Renal cortical epithelial cell (primary cell): ENCODE measurements at places on chromosomes 2 and 18.

DNA sequence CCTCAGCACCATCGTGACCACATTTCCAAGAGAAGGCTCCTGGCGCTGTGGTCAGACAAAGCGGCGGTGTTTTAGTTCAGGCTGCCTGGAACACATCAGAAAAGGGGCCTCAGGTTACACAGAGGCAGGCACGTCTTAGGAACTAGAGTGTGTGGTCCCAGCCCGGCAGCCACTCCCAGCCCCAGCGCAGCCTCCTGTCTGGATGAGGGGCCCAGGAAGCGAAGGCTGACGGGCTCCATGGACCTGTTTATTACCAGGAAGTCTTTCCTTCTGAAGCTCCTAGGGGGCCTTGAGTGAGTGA is 10.0 kb upstream of the GPR55 start:
- DNase-seq: no peak

DNA sequence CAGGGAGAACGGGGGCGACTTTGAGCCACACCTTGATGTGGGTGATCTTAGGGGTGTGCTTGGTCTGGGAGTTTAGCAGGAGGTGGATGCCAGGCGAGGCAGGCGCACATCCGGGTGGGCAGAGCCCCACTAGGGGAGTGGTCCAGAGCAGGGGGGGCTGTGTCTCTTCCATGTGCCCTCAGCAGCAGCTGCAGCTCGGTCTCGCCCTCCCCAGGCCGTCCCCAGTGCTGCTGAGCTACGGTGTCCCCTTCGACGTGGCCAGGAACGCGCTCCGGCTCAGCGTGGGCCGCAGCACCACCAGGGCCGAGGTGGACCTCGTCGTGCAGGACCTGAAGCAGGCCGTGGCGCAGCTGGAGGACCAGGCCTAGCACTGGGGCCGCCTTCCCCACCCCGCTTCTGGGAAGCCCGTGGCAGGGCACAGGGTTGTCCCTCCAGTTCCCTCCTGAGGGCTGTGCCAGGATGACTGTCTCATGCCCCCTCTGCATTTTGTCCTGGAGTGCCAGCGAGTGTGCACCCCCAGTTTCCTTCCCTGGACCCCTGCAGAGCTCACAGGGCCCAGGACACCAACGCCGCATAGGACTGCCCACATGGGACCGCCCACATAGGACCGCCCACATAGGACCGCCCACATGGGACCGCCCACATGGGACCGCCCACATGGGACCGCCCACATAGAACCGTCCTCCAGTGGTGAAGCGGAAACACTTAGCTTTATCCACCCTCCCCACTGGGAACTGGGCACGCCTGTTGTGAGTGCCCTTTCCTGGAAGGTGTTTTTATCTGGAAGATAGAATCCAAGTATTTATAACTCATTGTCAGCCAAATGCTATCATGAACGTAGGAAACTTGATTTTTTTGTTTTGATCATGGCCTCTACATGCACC is 1.9 kb upstream of the ESPNL start:
- peak; percentile 45 for DNase-seq

- no peak for DNase-seq
Measured at GRCh38 chr2:20025065-20025786, 12.8 kb upstream of the MATN3 start.

DNA sequence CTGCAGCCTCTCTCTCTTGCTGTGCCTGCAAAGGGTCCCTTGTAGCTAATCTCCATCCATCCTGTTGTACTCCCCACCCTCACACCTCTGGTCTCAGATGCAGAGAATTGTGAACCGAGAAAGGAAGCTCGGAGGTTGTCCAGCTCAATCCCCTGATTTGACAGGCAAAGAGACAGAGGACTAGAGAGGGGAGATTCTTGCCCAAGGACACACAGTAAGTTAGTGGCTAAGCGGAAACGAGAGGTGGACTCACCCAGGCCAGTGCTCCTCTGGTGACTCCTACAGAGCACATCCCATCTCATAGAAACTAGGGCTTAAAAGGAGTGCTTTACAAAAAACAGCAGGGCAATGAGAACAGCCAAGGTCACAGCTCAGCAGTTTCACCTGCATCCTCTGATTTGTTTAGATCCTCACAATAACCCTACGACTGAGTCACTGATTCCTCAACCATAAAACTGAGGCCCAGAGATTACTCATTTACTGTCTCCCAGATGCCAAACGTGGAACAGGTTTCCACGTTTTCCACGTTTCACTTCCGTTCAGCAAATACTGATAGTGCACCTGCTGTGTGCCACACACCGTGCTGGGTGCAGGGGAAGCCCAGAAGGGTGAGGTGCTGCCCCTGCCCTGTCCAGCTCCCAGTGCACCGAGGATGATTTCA is 22.1 kb downstream of the EHD3 start:
- peak; percentile 90 for DNase-seq

DNA sequence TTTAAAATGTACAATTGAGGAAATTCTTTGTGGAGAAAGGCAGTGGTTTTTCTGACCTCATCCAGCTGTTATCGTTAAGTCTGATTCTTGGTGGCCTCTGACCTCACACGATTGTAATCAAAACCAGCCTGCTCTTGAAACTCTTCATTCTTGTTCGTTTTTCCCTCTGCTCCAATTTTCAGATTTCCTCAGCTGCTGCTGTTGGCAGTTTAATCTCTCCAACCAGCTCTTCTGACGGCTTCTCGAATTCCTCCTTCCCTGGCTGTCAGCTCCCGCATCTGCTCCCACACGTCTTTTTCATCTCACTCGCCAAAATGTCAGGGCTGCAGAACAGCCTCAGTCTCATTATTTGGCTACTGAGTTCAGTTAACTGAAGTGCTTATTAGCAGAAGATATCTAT is 136.1 kb downstream of the DCDC2C start:
- DNase-seq: no peak

- DNase-seq: no peak
Measured at GRCh38 chr2:238952261-238952919, 104.5 kb downstream of the TWIST2 start.

DNA sequence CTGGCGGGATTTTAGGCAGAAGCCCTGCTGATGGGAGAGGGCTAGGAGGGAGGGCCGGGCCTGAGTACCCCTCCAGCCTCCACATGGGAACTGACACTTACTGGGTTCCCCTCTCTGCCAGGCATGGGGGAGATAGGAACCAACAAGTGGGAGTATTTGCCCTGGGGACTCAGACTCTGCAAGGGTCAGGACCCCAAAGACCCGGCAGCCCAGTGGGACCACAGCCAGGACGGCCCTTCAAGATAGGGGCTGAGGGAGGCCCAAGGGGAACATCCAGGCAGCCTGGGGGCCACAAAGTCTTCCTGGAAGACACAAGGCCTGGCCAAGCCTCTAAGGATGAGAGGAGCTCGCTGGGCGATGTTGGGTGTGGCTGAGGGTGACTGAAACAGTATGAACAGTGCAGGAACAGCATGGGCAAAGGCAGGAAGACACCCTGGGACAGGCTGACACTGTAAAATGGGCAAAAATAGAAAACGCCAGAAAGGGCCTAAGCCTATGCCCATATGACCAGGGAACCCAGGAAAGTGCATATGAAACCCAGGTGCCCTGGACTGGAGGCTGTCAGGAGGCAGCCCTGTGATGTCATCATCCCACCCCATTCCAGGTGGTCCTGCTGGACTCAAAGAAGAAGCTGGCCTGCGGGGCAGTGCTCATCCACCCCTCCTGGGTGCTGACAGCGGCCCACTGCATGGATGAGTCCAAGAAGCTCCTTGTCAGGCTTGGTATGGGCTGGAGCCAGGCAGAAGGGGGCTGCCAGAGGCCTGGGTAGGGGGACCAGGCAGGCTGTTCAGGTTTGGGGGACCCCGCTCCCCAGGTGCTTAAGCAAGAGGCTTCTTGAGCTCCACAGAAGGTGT is 8.5 kb downstream of the PROC start:
- no peak for DNase-seq

DNA sequence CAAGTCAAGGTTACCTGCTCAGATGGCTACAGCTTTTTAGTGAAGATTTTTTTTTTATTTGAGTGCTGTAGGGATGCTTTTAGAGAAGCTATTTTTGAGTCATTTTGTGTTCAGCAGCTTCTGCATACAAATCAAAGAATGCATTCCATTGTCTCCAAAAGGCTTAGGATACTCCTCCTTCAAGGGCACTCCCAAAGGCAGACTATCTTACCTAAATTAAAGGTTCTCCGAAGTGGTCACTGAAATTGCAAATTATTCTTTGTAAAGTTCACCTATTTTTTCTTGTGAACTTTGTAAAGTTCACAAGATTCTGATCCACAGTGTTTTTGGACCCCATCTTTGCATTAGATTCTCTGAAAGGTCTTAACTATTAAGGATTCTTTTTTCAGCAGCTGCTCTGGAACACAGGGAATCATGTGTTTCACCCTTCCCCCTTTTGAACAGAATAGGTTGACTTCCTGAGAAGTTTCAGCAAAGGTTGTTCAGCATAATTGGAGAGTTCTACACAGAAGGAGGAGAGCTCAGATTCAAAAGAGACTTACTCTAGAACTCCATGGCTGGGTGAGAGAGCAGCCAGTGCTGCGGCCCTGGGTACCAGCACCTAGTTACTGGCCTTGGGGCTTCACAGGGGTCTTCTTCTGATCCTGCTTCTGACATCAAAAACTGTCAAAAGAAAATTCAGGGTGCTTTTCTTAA is 14.5 kb downstream of the CLIP4 start:
- peak; percentile 60 for DNase-seq

- no peak for DNase-seq
Measured at GRCh38 chr2:9797086-9797485, 46.2 kb upstream of the TAF1B start.

DNA sequence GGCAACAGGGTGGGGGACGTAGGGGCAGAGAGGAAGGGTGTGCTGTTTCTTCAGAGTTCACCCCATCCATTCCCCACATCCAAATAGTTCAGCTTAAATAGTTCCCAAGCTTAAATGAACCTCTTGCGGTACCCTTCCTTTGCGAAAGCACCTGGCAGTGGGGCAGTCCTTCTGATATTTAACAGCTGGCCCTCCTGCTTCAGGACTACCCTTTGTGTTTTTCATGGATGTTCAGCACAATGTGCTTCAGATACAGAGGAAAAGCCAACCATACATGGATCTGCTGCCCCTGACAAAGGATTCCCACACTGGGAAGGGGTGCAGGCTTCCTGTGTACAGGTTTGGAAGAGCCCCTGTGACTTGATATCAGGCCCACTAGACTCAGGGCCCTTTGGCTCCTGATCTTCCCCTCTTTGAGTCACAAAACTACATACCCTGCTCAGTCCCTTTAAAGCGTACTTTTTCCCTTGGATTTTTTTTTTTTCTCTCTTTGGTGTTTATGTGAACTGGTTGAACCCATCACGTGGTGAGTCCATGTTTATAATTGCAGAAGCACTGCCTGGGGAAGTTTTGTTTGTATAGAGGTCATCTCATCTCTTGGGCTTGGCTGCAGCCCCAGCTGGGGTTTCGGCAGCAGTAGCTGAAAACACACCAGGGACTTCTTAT is 45.3 kb upstream of the IGFBP5 start:
- peak; percentile 21 for DNase-seq

DNA sequence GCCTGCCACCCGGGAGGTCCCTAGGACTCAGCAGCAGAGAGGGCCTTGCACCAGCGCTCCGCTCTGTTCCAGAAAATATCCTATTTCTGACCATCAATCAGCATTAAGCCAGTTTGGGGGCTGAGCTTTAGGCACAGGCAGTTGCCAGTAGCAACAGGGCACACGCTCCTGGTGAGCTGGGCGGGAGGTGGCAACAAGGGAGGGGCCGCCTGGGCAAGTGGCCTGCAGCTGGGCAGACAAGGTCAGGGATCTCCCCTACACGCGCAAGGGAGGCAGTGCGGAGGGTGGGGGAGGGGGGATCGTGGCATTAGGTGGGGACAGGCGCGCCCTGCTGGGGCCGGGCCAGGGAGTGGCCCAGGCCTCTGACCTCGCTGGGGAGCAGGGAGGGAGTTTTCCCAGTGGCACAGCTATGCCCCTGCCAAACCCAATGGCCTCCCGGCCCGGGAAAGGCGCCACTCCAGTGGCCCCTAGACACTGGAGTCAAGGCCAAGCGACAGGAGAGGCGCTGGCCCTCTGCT is 302.8 kb downstream of the NCKAP5 start:
- DNase-seq: no peak

- DNase-seq: no peak
Measured at GRCh38 chr2:108586631-108587030, 52.4 kb downstream of the LIMS1 start.

- no peak for DNase-seq
Measured at GRCh38 chr18:67232991-67233390, 283.5 kb downstream of the DSEL start.

GRCh38 chr2:58938988-58939387 is 697.9 kb upstream of the FANCL start:
- DNase-seq: no peak

DNA sequence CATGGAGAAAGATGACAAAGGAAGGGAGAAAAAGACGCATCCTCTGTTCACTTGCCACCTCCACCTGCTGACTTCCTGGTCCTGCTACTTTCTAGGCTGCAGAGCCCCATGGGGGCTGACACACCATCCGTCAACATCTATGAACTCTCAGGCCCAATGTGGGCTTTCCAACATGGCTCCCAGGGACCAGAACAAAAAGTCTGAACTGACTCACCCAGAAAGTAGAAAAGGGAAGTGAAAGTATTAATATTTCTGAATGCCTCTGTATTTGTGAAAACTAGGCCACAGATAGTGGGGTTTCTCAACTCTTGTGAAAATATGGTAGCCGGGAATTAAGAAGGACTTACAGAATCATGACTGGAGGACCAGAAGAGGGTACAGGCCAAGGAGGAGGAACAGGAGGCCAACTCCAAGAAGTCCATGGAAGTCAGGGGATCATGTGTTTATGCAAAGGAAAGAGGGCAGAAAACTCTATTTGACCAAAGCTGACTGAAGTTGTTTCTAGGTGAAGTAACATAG is 123.1 kb upstream of the CAB39 start:
- DNase-seq: no peak

DNA sequence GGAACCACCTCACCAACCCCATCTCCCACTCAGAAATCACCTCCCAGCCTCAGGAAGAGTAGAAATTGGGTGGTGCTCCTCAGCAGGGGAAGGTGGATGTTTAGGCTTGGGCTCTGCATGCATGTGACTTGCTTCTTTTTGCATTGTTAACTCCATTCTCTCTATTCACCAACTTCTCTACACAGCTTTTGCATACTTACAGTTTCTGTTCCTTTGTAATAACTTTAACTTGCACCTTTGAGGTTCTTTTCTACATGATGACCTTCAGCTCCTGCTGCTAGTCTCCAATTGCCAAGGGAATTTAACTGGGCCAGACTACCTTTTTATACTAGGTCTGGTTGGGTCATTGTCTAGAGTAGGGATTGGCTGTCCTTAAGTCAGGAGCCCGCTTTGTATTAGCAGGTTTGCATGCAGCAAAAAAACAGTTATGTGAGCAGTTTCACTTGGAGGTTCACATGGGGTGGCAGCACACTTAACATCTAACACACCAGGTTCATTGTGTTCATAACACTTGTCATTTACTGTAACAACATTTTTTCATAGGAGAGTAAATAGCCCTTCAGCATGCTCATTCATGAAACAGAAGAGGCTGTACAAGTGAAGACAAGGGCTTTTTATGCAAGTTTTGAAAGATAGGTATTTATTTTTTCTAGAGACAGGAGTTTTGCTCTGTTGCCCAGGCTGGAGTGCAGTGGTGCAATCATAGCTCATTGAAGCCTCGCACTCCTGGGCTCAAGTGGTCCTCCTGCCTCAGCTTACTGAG is 12.0 kb downstream of the MRPL35 start:
- DNase-seq: no peak
